Progenitor cell of endocrine pancreas (in vitro differentiated cells): ENCODE measurements at places on chromosomes 16 and 17. TPM values are rescaled to one million over a fixed set of nuclear protein-coding genes. Genes with fewer than 3 reads are reported as not detected.

DNA sequence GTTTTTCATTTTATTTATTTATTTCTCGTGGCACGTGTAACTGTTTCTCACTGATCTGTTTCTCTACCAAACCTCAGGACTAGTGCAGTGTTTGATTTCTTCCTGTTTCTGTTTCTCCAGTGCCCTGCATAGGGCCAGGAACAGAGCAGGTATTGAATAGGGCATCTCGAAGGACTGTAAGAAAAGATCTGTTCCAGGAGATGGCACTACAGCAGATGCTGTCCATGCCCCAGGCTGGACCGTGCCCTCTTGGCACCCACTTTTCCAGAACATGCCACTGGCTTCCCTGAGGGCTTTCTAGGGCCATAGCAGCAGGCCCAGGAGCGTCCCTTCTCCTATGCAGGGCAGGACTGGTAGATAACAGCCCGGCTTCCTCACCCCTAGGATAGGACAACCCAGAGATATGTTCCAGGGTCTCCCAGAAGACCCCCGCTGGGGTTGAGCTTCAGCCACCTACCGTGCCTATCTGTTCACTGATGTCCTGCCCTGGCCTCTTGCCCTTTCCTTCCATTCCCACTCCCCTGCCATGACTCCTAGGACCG is 4.4 kb downstream of the SNX20 start:
- no peak for DNase-seq

- peak; percentile 77 for DNase-seq
Observed at GRCh38 chr17:74763565-74764387, 12.4 kb downstream of the NAT9 start.

- no peak for DNase-seq
Observed at GRCh38 chr16:3175157-3176093, 12.6 kb upstream of the OR1F1 start.

DNA sequence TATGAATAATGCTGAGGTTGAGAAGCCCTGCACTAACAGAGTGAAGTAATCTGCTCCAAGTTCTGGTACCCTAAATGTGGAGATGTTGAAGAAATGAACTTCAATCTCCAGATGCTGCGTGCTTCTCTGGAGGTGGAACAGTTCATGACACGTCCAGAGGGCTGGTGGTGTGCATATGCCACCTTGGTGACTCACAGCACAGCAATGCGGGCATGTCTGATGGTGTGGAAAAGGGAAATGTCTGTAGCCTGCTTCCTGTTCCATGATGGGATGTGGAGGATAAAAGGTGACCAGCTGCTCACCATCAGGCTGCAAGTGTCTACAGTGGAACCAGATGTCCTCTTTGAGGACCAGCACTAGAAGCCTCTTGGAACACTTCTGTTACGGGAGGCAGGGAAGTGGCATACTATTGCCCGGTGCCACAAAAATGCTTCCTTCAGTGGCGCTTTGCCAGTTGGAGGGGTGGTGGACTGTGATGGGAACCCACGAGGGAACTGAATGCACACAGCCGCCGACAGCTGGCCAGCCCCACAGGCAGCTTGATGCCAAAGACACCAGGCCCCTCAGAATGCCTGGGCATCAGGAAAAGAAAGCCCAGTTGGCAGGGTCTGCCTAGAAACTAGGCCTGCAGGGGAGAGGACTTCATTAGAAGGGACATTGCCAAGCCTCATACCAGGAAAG is 19.9 kb downstream of the SNX11 start:
- DNase-seq: no peak

- DNase-seq: no peak
Observed at GRCh38 chr16:66935314-66936011, at the start of gene CES2. TSS of gene CES2 (plus strand) at chr16:66935516. CDS start at chr16:66935636, 120 bp downstream.

DNA sequence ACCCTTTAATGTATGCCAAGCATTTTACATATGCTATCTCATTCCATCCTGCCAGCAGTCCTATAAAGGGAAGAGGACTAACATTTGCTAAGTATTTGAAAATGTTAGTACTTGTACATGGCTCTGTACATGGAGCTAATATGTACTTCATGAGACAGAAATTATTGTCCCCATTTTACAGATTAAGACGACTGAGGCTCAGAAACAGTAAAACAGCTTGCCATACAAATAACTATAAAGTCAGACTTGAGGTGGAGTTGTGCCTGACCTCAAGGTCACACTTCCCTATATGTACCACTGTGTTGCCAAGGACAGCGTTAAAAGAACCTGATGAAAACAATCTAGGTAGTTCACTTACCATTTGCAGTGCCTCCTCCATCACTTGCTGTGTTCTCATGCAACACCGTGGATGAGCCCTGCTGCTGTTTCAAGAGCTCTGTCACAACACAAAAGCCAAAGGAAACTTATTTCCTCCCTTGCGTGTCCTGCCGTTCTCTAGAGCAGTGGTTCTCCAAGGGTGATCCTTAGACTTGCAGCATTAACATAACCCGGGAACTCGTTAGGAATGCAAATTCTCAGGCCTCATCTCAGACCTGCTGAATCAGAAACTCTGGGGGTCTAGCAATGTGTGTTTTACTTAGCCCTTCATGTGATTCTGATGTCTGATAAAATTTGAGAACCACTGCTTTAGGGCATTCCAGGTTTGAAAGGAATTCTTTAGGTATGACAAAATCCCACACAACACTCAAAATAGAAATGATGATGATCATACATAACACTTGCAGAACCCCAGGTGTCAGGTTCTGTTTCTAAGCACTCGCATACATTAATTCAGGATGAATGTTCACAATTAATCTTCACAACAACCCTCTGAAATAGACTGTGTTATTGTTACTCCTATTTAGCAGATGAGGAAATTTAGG is 51.2 kb upstream of the MTMR4 start:
- no peak for DNase-seq

DNA sequence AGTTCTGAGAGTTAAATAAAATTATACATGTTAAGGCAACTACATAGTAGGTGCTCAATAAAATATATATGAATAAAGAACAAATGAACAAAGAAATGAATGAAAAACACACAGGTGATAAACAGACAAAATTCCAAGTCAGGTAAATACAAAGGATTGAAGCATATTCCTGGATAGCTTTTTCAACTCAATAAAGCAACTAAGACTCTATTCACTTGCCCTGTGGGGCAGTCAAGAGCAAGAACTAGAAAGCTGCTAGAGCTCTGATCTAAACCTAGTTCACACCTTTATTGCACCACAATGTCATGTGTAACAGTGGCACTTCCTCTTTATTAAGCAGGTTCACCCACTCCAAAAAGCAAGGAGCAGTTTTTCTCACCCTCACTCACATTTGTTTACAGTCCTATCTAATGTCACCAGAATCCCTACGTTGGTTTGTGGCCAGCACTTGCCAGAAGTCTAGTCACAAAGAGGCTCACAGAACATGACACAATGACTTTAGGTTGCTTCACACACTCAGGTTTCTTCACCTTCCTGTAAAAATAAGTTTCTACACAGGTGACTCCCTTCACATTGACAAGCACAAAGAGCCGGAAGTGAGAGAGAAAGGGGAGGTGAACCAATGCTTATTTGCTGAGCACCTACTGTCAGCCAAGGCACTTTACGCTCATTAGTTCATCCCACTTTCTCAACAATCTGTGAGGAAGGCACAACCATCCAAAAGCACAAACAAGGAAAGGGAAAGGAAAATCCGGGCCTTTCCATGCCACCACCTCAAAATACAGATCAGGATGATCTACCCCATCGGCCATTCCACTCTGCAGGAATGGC is 70.8 kb downstream of the XPO6 start:
- no peak for DNase-seq

- no peak for DNase-seq
Observed at GRCh38 chr17:29010129-29010528, 4.3 kb upstream of the SEZ6 start.

GRCh38 chr16:11038305-11038704 is 93.9 kb downstream of the CLEC16A start:
- DNase-seq: no peak

GRCh38 chr16:7763111-7763510 is 430.5 kb downstream of the RBFOX1 start:
- no peak for DNase-seq

- no peak for DNase-seq
Observed at GRCh38 chr17:80402959-80403358, 12.0 kb upstream of the ENDOV start.

DNA sequence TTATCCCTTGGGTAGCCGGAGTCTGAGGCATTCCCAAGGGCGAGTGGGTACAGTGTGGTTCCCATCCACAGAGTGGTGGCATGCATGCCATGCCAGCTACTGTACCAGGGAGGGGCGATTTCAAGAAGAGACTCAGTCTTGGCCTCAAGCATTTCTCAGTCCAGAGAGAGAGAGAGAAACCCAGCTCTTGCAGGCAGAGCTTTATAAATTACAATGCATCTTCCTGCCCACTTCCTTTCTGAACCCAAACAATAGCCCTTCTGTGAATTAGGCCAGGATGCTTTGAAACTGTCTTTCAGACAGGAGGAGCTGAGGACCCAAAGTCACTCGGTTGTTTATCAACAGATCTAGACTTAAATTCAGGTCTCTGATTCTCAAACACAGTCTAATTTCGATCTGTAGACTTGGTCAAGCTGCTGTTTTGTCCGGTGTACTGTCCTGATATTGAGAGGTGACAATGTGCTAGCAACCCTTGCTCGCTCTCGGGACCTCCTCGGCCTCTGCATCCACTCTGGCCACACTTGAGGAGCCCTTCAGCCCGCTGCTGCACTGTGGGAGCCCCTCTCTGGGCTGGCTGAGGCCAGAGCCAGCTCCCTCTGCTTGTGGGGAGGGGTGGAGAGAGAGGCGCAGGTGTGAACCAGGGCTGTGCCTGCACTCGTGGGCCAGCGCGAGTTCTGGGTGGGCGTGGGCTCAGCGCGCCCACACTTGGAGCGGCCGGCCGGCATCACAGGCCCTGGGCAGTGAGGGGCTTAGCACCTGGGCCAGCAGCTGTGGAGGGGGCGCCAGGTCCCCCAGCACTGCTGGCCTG is 408.0 kb downstream of the UTP18 start:
- no peak for DNase-seq

GRCh38 chr16:3612510-3613466 is 1.4 kb upstream of the SLX4 start:
- DNase-seq: no peak

DNA sequence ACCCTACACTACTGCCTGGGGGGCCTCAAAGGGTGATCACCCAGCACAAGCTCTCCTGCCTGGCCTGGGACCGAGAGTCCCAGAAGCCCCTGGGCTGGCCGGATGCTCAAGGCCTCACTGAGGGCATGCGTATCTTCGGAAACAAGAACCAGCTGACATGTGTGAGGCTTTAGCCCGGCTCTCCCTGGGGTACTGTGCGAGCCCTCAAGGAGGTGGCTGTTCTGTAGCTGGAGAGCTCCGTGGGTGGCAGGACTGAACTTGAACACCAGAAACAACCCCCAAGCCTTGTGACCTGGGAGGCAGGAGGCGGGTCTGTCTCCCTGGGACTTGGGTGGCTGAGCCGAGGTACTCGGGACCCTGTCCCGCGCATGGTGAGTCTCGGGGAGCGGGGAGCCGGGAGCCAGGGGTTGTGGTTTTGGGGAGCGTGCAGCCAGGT is 7.0 kb downstream of the DPEP1 start:
- DNase-seq: no peak

- no peak for DNase-seq
Observed at GRCh38 chr16:81560979-81561657, 116.5 kb downstream of the CMIP start.

DNA sequence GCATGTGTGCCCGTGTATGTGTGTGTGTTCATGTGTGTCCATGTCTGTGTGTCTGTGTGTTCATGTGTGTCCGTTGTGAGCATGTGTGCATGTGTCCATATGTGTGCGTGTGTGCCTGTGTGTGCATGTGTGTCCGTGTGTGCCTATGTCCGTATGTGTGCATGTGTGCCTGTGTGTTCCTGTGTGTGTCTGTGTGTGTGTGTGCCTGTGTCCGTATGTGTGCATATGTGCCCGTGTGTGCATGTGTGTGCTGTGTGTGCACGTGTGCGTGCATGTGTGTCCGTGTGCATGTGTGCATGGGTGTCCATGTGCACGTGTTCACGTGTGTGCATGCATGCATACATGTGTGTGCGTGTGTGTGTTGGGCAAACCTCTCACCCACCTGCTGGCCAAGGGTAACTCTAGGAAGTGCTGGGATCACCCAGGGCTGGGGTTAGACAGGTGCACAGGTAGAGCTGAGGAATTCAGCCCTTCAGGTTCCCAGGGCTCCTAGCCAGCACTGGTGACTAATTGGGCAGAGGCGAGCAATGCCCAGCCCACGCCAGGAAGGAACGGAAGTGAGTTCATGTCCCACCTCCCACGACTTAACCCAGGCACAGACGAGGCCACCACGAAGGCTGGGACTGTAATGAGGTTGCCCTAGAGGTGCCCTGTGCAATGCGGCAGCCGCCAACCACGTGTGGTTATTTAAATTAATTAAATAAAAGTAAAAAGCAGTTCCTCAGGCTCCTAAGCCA is 8.2 kb upstream of the CSNK1D start:
- DNase-seq: no peak

GRCh38 chr17:77315551-77316190 is 174.9 kb downstream of the SEC14L1 start:
- DNase-seq: no peak

DNA sequence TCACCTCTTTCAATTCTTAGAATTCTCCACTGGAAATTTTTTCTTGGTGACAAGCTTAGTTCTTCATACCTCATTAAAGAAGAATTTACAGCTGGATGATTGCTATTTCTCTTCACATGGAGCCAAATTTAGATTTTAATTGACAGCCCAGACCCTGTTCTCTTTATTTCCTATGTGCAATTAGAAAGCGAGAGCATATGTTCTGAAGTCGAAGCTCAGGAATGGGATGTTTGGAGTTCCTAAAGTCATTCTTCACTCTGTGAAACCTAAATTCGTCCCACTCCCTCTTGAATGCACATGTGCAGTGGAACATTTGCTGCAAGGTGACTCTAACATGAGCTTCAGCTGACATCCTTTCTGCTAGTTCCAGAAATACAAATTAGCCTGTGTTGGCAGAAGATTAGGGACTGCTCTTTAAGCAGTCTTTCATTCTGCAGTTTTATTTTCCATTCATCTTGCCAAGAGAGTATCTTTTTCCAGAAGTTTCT is 129.3 kb upstream of the KCNJ16 start:
- no peak for DNase-seq

DNA sequence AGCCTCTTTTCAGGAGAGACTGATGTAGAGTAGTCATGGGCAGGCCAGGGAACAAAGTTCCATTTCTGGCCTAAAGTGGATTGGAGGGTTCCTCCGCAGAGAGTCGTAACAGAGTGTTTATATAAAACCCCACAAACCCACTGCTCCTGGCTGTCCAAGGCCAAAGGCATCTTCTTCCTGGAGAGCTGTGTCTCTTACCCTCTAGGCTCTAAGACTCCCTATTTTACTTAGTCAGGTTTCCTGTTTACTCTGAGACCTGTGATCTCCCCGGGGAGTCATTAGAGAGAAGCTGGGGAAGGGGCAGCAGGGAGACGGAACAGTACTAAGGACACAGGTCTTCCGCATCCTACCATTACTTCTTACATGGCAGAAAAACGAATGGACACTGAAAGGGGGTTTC is 69.5 kb downstream of the HIC1 start:
- no peak for DNase-seq

Gene IRX5
- 1.2 and 1.6 TPM in 2 replicates for total RNA-seq

Gene FBF1
- 24.8 and 29.9 TPM in 2 replicates for total RNA-seq

Gene SEZ6
- total RNA-seq: 9.8 and 10.1 TPM in 2 replicates

Gene CA5A
- 0.36 TPM in 1 of 2 replicates, not detected in the other for total RNA-seq

Gene USP7
- total RNA-seq: 159 and 171 TPM in 2 replicates

Gene CFAP97D1
- total RNA-seq: 0.07 TPM in 1 of 2 replicates, not detected in the other

Gene ZNF771
- 13.2 and 13.7 TPM in 2 replicates for total RNA-seq
